Brain pericyte (primary cell): ENCODE measurements at places on chromosomes 3 and 15.
A peak's percentile ranks its signal among the peaks of the same experiment; 100 is the strongest.

DNA sequence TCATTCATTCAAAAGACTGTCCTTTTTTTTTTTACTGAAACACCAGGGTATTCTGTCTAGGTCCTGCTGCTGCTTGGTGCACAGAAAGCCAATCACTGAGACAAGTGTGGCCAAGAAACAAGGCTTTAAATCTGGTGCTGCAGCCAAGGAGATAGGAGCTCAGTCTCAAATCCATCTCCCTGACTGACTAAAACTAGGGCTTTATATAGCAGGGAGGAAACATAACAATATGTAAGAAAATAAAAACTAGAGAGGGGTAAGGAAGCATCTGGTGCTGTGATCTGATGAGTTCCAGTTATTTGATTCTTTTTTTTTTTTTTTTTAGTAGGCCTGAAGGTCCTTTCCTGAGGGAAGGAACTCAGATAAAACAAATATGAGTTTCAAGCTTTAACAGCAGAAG is 139.8 kb downstream of the ATG7 start:
- peak; percentile 20 for DNase-seq

GRCh38 chr3:186277268-186277909 is 84.6 kb downstream of the DGKG start:
- no peak for DNase-seq

DNA sequence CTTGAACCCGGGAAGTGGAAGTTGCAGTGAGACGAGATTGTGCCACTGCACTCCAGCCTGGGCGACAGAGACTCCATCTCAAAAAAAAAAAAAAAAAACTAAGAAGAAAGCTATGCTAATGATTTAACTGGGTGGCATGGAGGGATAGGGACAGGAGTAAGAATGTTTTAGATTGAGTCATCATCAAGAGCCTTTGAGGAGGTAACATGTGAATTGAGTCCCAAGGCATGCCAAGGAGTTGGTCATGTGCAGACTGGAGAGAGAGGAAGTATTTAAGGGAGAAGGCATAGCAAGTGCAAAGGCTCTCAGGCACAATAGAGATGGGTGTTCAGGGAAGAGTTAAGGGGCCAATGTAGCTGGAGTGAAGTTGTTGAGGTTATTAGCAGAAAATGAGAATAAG is 9.1 kb downstream of the BNC1 start:
- no peak for DNase-seq

GRCh38 chr3:11059799-11060115 is 67.2 kb downstream of the SLC6A1 start:
- no peak for DNase-seq

- DNase-seq, result no peak
These were observed 19.1 kb downstream of the KLF15 start for GRCh38 chr3:126337980-126338651.

DNA sequence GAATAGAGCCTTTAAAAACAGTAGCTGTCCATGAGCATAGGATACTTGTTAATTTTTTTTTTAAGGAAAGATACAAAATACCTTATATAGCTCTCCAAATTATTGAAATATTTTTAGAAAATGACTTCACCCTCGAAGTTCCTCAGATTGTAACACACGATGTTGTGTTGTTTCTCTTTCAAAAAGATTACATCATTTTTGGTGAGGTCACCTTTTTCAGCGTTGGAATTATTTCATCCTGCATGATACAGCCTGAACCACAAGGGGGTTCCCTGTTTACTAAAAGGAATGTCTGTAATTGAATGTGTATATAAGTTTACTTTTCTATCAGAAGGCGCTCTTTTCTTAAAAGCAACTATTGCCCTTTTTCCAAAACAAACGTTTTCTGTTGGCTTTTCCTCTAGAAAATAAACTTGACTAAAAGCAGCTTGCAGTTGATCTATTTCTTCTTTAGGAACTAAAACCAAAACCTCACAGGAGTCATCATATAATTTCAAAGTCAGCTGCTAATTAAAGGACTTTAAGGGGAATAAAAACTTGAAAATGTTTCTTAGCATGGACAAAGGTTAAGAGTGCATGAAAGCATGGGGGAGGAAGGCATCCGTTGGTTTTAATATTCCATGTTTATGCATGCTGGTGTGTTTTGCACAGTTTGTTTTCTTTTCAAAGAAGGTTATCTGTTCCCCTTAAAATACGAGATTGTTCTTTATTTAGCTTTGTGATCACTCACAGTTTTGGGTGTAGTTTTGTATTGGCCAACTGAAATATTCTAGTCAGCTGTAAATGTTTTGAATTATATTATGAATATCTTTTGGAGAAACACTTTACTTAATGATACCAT is 29.4 kb downstream of the LYSMD4 start:
- DNase-seq, result peak; percentile 62

GRCh38 chr3:103767635-103768034 is 1332.8 kb downstream of the ZPLD1 start:
- DNase-seq, result no peak

DNA sequence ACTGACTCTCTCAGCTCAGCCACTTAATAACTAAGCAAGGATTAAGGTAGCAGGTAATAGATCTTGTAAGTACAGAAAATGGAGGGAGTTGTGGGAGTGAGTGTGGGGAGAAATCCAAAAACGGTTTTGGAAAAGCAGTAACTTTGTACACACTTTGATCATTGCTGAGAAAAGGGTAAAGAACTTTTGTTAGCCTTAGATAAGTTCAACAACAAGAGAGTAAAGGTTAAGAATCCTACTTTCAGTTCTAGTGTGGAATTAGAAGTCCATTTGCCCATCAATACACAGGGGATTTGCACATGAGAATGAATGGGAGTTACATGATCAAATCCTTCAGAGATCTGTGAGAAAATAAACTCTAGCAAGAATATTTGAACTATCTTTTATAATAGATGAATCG is 528.7 kb downstream of the SOX2 start:
- no peak for DNase-seq

DNA sequence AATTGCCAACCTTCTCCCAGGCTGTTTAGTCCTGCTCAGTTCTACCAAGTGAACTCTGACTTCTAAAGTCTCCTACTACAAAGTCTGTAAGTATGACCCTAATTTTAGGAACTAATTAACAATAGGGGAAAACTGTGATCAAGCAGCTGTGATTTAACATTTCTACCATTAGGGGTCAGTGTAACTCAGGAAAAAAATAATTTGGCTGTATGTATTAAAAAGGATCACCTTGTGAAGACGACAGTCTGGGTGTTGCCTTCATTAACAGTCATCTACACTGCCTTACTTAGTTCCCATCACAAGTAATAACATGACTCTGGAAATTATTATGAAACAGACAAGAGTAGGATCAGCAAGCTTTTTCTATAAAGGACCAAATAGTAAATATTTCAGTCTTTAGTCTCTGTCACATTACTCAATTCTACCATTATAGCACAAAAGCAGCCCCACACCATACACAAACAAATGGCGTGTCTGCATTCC is 4.2 kb upstream of the NPHP3 start:
- no peak for DNase-seq

- DNase-seq, result no peak
These were observed 1006.7 kb downstream of the ROBO2 start for GRCh38 chr3:78046566-78046965.

GRCh38 chr3:188776447-188776846 is 395.3 kb upstream of the TPRG1 start:
- DNase-seq, result no peak

- DNase-seq, result no peak
These were observed 2.2 kb downstream of the IGF1R start for GRCh38 chr15:98650417-98651035.

- DNase-seq, result no peak
These were observed at the start of gene PPM1M for GRCh38 chr3:52245322-52246263. TSS of gene PPM1M (plus strand) at chr3:52245759. CDS start at chr3:52245825, 66 bp downstream.

DNA sequence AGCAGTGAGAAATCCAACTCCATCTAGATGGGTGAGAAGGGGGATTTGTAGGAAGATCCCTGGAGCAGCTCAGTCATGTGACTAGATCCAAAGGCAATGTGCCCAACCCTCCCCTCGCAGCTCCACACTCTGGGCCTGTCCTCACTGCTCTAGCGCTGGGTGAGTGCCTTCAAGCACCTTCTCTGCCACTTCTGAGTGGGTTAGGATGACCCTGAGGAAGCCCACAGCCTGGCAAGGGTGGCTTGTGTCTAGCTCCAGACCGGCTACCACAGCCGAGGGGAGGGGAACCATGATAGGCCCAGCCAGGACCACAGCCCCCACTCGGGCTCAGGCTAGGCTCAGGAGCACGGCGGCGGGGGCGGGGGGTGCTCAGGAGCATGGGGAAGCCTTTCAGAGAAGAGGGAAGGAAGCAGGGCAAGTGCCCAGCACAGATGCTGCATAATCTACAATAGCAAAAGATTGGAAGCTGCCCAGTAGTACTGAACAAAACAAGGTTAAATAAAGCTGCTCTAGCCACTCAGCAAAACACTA is 1.7 kb downstream of the SPATA12 start:
- no peak for DNase-seq

DNA sequence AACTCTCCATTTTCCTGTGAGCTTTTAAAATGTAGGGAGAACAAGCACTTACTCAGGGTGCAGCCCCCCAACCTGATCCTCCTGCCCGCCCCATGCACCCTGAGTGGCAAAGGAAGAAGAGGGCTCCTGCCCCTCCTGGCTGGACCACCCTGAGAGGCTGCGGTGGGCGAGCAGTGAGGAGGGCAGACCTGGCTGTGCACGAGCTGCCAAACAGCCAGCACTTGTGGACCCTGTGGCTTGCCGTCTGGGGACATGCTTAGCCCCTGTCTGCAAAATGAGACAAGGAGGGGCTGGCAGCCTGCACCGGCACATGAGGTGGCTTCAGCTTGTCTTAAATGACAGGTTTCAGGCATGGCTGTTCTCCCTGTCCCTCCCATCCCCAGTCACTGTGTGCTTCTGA is 18.6 kb downstream of the ATP10A start:
- no peak for DNase-seq

GRCh38 chr3:55174747-55175146 is 246.9 kb upstream of the LRTM1 start:
- no peak for DNase-seq

DNA sequence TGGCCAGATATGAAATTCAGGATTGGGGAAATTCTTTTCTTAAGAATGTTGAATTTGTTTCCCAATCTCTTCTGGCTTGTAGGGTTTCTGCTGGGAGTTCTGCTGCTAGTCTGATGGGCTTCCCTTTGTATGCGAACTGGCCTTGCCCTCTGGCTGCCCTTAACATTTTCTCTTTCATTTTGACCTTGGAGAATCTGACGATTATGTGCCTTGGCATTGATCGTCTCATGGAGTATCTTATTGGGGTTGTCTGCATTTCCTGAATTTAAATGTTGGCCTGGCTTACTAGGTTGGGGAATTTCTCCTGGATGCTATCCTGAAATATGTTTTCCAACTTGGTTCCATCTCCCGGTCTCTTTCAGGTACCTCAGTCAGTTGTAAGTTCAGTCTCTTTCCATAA is 152.2 kb downstream of the CFAP20DC start:
- DNase-seq, result no peak
